HFFc6 (cell line): ENCODE measurements at places on chromosomes 12 and 14. TPM values are rescaled to one million over a fixed set of nuclear protein-coding genes. Genes with fewer than 3 reads are reported as not detected.

DNA sequence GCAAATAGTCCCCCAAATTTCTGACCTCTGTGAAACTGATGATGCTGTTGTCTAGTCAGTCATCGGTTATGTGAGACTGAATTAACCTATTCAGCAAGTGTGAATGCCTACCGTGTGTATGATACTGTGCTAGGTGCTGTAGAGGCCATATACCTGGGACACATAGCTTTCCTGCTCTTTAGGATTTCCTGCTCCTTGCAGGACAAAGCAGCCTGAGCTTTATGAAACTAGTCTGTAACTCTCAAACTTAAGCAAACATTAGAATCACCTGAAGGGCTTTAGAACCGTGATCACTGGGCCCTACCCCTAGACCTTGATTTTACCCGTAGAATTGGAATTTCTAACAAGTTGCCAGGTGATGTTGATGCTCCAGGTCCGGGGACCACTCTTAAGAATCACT, 6.9 kb downstream of the MARK3 start:
- peaks cover 11% of the 10 kb centered on the region; the same call in 1 of the 2 replicates for H3K36me3 ChIP-seq
- no peak for DNase-seq
- no peaks in the 10 kb centered on the region; the same call in 1 of the 2 replicates for H3K27me3 ChIP-seq
- H3K4me1 ChIP-seq = peaks cover 68% of the 10 kb centered on the region
- H3K4me3 ChIP-seq = no peak overlapping the region
- no peak overlapping the region for H3K27ac ChIP-seq

DNA sequence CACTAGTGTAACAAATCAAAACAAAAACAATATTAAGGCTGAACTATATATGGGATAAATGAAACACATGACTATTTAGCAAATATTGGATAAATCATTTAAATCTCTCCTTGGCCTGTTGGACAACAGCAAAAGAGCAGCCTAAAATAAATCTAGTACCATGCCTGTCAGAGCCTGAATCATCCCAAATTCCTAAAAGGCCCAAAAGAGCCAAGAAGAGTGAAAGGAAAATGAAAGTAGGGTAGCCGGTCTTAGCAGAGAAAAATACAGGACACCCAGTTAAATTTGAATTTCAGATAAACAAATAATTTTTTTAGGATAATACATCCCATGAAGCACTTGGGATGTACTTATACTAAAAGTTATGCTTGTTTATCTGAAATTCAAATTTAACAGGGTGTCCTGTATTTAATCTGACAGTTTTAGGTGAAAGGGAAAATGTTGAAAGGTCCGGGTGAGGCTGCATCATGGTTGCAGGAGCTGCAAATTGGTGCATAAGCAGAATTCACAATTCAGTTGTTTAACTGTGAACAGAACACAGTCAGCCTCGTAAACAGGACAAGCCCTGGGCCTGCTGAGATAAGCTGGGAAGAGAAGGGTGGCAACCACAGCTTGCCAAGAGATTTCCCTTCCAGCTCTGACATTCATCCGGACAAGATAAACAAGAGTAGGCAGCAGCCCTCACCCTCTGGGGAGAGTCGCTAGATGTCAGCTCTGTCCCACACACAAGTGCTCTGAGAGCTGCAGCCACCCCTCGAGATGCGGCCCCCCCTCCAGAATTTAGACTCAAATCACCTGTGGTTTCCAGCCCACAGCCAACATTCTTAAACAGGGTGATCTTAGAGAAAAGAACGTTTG, 30.3 kb downstream of the DMAC2L start:
- DNase-seq = peak; percentile 74
- H3K27ac ChIP-seq = peak overlapping the region; percentile 82
- no peaks in the 10 kb centered on the region; the same call in 1 of the 2 replicates for H3K27me3 ChIP-seq
- no peaks in the 10 kb centered on the region for H3K36me3 ChIP-seq
- H3K4me3 ChIP-seq = peak overlapping the region; percentile 84

DNA sequence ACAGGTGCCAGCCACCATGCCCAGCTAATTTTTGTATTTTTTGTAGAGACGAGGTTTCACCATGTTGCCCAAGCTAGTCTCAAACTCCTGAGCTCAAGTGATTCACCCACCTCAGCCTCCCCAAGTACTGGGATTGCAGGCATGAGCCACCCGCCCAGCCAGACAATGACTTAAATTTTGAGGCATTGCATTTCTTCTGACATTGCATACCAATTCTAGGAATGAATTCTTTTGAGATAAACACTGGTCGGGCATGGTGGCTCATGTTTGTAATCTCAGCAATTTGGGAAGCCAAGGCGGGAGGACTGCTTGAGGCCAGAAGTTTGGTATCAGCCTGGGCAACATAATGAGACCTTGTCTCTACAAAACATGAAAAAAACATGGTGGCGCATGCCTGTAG, 2.5 kb upstream of the CELA1 start:
- DNase-seq = peak; percentile 67
- peaks cover 2% of the 10 kb centered on the region for H3K27me3 ChIP-seq
- peak overlapping the region; percentile 39; the same call in 1 of the 2 replicates for H3K27ac ChIP-seq
- H3K36me3 ChIP-seq = peaks cover 4% of the 10 kb centered on the region; the same call in 1 of the 2 replicates
- H3K4me3 ChIP-seq = no peak overlapping the region

- peak overlapping the region; percentile 85 for H3K27ac ChIP-seq
- peaks cover 26% of the 10 kb centered on the region for H3K4me1 ChIP-seq
- H3K27me3 ChIP-seq = no peaks in the 10 kb centered on the region
- H3K36me3 ChIP-seq = no peaks in the 10 kb centered on the region; the same call in 1 of the 2 replicates
Observed at GRCh38 chr14:73662487-73662943, 17.7 kb downstream of the DNAL1 start.

PPHLN1 gene
- total RNA-seq = 60.6 and 63.6 TPM in 2 replicates

C12orf50 gene
- not detected in 2 replicates for total RNA-seq
